ENCODE measurements at places on chromosomes 2 and 18.

GRCh38 chr2:179193759-179194394 is 70.8 kb downstream of the SESTD1 start:
- no peak for DNase-seq

- no peak for DNase-seq
Observed at GRCh38 chr2:64608867-64609226, 44.9 kb downstream of the SERTAD2 start.

DNA sequence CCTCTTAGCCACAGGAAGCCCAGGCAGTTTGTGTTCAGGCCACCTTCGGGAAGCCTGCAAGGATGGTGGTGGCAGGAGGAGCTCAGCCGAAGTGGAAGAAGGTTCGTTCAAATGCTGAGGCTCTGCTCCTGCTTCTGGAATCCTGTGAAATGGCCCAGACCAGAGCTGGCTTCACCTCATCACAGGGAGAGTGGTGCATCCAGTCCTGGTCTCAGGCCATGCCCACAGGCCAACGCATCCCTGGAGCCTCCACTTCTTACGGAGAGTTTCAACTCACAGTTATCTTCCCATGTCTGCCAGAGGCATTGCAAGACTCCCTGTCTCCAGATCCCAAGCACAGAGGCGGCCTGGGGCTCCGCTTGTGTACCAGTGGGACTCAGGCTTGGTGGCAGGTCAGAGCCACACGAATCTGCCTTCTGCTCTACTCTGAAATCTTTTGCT is 82.3 kb downstream of the NDUFA10 start:
- DNase-seq: no peak

- no peak for DNase-seq
Observed at GRCh38 chr2:241273210-241274020, 42.1 kb downstream of the HDLBP start.

- no peak for DNase-seq
Observed at GRCh38 chr2:159557437-159558034, 58.8 kb downstream of the BAZ2B start.

- no peak for DNase-seq
Observed at GRCh38 chr18:75208155-75208835, 644 bp downstream of the PTGR3 start.

- no peak for DNase-seq
Observed at GRCh38 chr2:136242100-136242499, 124.2 kb upstream of the CXCR4 start.

GRCh38 chr18:25167612-25168410 is 184.2 kb downstream of the ZNF521 start:
- DNase-seq: no peak

DNA sequence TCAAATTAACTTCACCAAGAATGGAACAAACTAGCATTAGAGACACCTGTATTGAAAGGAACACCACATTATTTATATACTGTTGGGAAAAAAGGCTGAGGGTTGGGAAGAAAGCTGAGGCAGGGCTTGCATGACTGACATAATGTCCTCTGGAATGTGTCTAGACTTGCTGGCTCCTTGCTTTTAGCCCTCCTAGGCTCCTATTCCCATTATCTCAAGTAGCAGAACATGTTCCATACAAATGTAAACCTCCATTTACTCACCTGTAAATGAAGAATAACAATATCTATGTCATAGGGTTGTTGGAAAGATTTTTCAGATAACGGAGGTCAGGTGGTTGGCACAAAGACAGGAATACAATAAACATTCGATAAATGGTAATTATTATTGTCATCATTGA is 976 bp upstream of the ACADL start:
- no peak for DNase-seq

DNA sequence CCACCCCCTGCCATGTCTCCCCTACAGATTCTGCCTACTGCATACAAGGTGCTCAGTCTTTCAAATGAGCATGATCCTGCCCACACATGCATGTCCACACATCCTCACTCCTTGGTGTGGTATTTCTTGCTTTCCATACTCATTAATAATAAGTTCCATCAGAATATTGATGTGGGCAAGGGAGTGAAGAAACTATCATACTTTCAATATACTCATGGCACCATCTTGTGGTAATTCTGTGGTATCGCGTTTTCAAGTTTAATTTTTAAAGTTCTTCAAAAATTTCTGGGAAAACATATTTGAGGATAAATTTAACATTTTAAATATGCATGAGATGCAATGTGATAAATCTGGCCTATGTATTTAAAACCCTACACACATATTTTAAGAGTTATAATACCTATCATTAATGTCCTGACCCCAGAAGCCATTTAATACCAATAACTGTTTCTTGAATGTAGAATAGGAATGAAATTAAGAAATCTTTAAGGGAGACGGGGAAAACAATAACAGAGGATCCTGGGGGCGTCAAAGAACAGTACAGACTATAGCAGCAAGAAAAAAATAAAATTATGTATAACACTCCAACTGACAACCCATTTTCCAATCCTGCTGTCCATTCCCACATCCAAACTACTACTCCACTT is 110.1 kb downstream of the ZNF385B start:
- DNase-seq: no peak

GRCh38 chr2:204226305-204226880 is 289.8 kb downstream of the ICOS start:
- no peak for DNase-seq

GRCh38 chr18:56709463-56709862 is 58.3 kb downstream of the WDR7 start:
- no peak for DNase-seq

DNA sequence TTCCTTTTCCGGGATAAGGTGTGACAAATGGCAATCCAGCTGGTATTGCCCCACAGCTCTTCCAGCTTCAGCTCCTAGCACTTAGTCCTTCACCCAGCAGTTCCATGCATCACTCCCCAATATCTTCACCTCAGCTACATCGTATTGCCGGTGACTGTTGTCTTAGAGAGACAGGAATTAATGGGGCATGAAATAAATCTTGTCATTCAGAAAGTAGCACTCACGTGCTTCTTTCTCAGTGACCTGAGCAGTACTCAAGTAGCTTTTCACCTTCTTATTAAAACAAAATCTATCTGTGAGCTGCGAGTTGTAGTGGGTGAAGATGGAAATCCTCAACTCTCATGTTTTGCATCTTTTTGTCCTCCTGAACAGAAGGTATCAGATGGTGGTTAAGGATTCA is 72.8 kb downstream of the PTH2R start:
- no peak for DNase-seq

GRCh38 chr2:216319771-216320170 is 52.5 kb downstream of the MARCHF4 start:
- no peak for DNase-seq

DNA sequence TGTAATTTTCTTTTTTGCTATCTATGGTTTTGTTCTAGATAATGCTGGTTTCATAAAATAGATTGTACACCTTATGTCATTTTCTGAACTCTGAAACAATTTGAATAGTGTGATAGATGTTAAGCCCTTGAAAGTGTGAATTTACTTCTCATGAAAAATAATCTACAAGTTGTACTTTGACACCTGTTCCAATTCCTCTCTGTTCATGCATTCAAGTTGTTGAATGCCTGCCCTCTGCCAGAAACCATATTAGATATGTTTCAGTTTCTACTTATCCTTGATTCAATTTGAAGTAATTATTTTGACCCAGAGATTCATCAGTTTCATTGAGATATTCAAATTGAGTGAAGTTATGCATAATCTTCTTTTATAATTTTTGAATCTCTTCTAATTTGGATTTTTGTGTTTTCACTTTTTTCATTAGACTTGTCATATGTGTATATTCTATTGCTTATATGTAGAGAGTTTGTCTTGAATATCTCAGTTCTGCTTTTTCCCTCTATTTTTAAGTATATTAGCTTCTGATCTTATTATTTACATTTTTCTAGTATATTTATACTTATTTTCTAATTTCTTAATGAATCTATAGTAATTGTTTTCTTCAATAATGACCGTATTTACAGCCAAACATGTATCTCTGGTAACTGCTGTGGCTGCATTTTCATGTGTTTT is 143.3 kb upstream of the TACR1 start:
- no peak for DNase-seq

DNA sequence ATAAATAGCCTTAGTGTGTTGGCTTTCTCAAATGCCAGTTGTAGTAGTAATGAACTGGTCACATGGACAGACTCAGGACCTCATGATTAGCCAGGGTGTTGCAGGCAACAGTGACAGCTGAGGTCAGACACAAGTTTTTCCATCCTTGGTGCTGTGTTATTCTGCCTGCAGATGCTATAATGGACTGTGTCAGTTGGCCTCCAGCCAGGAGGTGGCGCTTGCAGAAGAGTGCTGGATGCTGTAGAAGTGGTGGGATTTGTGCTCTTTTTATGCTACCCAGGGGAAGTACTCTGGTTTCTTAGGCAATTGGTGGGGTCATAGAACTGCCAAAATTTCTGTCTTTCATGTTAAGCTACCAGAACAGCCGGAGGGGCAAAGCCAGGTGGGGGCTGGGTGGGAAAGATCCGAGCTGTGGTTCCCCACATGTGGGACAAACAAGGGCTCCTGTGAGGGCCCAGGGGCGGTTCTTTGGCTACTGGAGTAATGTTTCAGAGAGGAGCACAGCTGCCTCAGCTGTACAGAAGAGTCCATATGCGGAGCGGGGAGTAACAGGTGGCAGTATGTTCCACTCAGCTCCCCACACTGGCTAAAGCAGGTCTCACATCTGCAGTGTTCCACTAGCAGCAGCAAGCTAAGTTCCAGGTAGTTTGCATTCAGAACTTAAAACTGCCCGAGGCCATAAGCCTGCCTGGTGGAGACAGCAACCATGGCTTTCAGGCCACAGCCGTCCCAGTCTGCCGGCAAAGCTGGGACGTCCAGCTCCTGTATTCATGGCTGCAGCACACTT is 104.4 kb downstream of the GULP1 start:
- DNase-seq: no peak

DNA sequence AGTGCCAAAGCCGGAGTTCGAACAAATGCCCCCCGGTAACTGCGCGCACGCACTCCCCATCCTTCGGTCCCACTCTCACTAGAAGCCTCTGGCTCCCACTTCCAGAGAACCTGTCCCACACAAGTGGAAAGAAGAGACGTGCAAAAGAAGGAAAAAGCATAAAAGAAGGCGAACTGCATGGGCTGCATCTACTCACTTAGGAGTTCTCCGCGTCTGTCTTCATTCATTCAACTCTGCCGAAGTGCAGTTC is 312 bp downstream of the NR4A2 start:
- no peak for DNase-seq

- DNase-seq: no peak
Observed at GRCh38 chr18:77191071-77191751, 58.4 kb upstream of the GALR1 start.

DNA sequence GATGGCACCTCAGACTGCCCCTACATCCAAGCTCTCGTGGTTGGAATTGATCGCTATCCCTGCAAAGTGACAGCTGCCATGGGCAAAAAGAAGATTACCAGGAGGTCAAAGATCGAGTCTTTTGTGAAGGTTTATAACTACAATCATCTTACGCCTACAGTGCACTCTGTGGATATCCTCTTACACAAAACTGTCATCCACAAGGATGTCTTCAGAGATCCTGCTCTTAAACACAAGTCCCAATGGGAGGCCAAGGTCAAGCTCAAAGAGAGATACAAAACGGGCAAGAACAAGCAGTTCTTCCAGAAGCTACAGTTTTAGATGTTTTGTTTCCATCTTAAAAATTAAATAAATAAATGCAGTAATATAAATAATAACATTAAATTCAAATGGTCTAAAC is 45.4 kb downstream of the INO80D start:
- DNase-seq: no peak

GRCh38 chr2:238920053-238920452 is 72.2 kb downstream of the TWIST2 start:
- no peak for DNase-seq

GRCh38 chr2:162838136-162838497 is 450 bp downstream of the KCNH7 start:
- DNase-seq: no peak

DNA sequence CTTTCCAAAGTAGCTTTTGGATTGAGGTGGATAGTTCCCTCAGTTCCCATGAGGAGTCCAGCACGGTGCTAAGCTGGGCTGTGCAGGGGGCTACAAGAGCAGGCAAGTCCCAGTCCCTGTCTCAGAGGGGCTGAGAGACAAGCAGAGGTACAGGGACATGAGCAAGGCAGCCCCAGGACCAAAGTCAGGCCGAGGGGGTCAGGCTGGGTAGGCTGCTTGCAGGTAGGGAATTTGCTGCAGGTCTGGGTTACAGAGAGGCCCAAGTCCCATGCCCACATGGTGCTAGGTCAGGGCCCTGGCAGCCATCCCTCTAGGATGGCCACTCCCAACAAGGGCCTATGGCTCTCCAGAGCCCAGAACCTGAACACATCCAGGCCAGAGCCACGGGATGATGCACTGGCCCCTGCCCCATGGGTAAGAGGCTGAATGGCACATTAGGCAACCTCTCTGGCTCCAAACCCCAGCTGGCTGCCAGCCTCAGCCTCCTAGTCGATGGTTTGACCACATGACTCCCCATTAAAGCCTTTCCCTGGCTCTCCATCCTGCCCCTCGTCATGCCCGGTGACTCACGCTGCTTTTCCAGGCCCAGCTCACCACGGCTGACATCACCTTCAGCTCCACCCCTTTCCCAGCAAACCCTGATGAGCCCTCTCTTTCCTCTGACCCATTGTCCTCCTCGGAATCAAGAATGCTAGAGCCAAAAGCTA is 83.7 kb downstream of the SDC1 start:
- no peak for DNase-seq

GRCh38 chr2:57703407-57703806 is 343.2 kb upstream of the VRK2 start:
- no peak for DNase-seq

GRCh38 chr2:126674075-126674744 is 18.3 kb downstream of the GYPC start:
- DNase-seq: no peak

DNA sequence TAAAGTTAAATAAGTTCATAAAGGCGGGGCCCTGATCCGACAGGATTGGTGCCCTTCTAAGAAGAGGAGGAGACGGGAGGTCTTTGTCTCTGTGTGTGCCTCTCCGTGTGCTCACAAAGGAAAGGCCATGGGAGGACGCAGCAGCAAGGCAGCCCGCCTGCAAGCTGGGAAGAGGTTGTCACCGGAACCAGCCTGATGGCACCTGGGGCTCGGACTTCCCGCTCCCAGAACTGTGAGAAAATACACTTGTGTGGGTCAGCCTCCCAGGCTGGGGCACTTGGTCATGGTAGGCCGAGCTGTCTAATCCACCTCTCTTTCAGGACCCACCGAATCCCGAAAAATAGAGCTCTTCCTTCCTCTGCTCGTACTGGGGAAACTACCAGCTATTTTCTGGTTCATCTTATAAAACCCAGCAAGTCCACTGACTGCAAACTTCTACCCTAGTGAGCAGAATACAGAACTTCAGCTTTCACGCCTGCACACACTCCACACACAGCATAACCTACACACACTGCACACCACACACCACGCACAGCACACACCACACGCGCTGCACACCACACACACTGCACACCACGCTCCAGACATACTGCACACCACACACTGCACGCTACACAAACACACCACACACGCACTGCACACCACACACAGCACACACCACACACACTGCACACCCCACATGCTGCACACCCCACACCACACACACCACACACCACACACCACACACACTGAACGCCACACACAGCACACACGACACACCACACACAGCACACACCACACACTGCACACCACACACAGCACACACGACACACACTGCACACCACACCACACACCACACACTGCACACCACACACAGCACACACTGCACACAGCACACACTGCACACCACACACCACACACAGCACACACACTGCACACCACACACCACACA is 58.1 kb downstream of the ASB1 start:
- DNase-seq: no peak

Data from stimulated activated CD8-positive, alpha-beta memory T cell treated with anti-CD3 and anti-CD28 coated beads, Interleukin-15, amount 100 ng/mL, for 1 hour (primary cell).